Aorta (tissue), 5 donors: ENCODE measurements at places on chromosomes 13 and 19. TPM values are rescaled to one million over a fixed set of nuclear protein-coding genes. Genes with fewer than 3 reads are reported as not detected.

DNA sequence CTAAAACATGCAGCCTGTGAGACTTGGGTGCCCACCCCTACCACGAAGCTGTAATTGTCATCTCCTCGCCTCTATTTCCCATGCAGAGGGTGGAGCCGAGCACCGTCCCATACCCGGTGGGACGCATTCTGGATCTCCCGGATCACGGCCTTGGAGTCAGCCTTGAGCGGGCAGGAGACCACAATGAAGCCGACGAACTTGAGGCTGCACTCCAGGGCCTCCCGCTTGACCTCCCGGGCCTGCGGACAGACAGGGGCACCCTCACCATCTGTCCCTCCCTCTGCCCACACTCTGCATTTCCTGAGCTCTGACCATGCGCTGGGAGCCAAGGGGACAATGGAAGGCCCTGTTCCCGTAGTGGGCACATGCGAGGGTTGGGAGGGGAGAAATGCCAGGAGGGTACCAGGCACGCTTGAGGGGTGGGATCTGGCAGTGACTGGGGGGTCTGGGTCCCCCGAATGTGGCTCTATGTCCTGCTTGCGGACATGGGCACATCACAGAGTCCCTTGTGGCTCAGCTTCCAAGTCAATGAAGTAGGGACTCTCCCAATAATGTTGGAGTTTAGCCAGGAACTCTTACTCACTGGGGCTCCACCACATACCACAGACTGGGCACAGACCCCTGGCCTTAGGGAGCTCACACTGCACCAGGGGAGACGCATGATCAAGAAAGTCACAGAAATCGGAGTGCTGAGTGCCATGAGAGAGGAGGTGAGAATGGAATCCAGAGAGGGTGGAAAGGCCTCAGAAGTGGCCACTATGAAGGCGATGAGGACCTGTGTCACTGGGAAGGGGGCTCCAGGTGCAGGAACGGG lies 9.2 kb upstream of the GMIP start:
- H3K27me3 ChIP-seq = no peaks in the 10 kb centered on the region
- no peak overlapping the region for H3K4me3 ChIP-seq
- no peaks in the 10 kb centered on the region for H3K4me1 ChIP-seq
- no peak for DNase-seq

- no peaks in the 10 kb centered on the region for H3K4me1 ChIP-seq
- no peaks in the 10 kb centered on the region for H3K36me3 ChIP-seq
- DNase-seq = no peak
- H3K4me3 ChIP-seq = no peak overlapping the region
- no peak overlapping the region for H3K27ac ChIP-seq
Observed at GRCh38 chr13:44583137-44583536, 7.0 kb upstream of the TSC22D1 start.

The ZNF709 gene
- 5.1 TPM for total RNA-seq

DNA sequence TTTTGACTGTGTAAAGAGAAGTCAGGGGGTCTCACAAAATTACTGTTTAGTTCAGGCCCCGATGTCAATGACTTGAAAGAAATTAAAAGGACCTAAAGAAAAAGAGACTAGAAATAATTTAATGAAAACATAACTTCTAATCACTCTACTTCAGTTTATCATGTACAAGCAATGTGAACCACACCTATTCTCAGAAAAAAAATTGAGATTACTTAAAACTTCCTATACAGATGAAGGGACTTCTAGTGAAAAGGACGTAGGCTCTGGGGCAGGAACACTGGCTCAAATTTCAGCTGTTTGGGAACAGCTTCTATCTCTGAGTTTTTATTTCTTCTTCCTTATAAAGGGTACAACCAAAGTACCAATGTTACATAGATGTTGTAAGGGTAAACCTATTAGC lies 38.0 kb downstream of the TPT1 start:
- H3K4me3 ChIP-seq = no peak overlapping the region
- H3K27me3 ChIP-seq = no peaks in the 10 kb centered on the region
- no peak for DNase-seq

GRCh38 chr13:109700176-109700575 lies 86.2 kb downstream of the IRS2 start:
- no peak overlapping the region for H3K4me3 ChIP-seq
- no peaks in the 10 kb centered on the region for H3K36me3 ChIP-seq
- DNase-seq = peak; percentile 76
- no peak overlapping the region for H3K27ac ChIP-seq
- H3K27me3 ChIP-seq = no peaks in the 10 kb centered on the region

The OVOL3 gene
- total RNA-seq = not detected

DNA sequence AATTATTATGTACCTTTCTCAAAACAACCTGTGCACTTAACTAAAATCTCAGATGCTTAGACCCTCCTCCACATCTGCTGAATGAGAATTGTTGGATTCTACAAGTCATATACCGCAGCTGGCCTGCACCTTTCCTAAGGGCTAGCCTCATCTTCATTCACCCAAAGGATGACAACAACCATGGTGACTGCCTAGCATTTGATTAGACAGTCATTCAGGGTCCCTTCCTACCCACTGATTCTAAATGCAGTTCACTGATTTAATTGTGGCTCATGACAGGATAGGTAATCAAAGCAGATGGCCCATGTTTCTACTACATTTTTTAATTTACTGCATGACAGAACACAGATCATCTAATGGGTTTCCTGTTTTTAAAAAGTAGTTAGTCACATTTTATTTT lies 551.9 kb upstream of the SLC10A2 start:
- no peak overlapping the region for H3K27ac ChIP-seq
- DNase-seq = no peak
- no peaks in the 10 kb centered on the region for H3K4me1 ChIP-seq

The IPO5 gene
- 128 TPM for total RNA-seq

GRCh38 chr19:45154064-45154827 lies 6.5 kb downstream of the NKPD1 start:
- H3K4me3 ChIP-seq = no peak overlapping the region
- H3K36me3 ChIP-seq = no peaks in the 10 kb centered on the region
- no peaks in the 10 kb centered on the region for H3K27me3 ChIP-seq
- no peaks in the 10 kb centered on the region for H3K4me1 ChIP-seq
- H3K27ac ChIP-seq = no peak overlapping the region

- DNase-seq = no peak
- no peak overlapping the region for H3K4me3 ChIP-seq
- H3K4me1 ChIP-seq = no peaks in the 10 kb centered on the region
- H3K36me3 ChIP-seq = no peaks in the 10 kb centered on the region
Observed at GRCh38 chr19:2254064-2254872, 1.9 kb downstream of the JSRP1 start.

The TSHZ3 gene
- total RNA-seq = 20.6 TPM

DNA sequence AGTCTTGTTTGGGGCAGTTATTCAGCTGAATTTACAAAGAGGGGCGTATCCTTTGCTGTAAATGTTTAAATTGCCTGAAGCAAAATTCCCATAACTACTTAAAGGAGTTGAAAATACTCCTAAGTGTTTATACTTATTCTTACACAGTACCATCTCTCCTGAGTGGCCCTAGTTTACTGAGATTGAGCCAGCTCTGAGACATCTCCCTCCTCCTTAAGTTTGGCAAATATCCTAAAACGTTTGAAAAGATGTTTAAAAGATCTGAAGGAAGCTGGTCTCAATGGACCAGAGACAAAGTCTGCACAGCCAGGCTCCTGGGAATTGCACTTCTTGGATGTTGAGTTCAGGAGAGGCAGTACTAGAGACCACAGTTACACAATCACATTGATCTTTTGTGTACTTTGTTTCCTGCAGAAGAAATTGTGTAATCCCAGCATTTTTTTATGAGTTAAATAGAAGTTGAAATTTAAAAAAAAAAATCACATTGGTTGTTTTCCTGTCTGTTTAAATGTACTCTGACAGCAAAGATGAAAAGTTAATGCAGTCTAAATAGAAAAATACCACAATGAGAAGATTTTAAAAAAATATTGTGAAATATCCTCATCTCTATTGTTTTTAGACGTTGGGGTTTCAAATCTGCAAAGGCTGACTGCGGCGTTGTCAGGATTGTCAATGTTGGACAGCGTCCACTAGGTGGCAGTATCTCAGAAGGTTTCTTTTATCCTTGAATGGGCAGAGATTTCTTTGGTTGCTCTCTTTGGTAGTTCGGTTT lies 20.7 kb downstream of the TNFSF11 start:
- no peak overlapping the region for H3K27ac ChIP-seq
- H3K27me3 ChIP-seq = no peaks in the 10 kb centered on the region
- no peak overlapping the region for H3K4me3 ChIP-seq
- H3K36me3 ChIP-seq = no peaks in the 10 kb centered on the region
- DNase-seq = peak; percentile 46

DNA sequence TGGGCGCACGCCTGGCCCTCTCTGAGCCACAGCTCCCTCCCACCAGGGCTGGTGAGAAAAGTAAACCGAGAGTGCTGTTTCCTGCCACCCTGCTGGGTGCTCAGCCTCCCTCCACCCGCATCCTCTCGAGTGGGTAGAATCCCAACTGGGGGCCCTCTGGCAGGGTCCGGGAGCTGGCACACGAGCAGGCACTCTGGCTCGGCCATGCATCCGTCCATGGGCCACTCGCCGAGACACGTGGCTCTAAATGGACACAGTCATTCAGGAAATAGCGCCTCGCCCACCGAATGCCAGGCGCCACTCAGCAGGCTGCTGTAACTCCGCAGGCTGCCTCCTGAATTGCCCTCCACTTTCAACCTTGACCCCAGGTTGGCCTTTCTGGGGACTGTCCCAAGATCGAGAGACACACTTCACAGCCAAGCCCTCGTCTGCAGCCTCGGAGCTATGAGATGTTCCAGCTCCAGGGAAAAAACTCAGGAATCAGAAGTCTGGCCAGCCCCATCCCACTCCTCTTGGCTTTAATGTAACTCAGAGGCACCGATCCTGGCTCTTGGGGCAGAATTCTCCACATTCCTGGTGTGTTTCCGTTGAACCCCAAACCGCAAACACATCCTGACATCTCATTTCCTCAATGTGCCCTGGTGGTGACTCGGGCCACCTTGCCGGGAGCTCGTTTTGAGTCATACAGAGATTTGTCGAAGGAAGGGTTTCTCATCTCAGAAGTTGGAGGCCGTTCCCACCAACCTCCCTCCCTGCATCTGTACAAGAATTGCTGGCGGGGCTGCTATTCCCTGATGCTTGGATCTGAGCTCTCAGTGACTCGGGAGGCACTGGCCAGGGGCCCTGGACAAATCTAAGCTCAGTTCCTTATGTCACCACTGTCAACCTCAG lies 14.1 kb downstream of the KLF2 start:
- H3K4me1 ChIP-seq = no peaks in the 10 kb centered on the region
- no peaks in the 10 kb centered on the region for H3K27me3 ChIP-seq
- H3K4me3 ChIP-seq = no peak overlapping the region
- no peaks in the 10 kb centered on the region for H3K36me3 ChIP-seq
- DNase-seq = peak; percentile 84
- peak overlapping the region; percentile 58 for H3K27ac ChIP-seq

The ZNF568 gene
- 15.8 TPM for total RNA-seq

- no peaks in the 10 kb centered on the region for H3K4me1 ChIP-seq
- no peak for DNase-seq
- H3K36me3 ChIP-seq = no peaks in the 10 kb centered on the region
Observed at GRCh38 chr13:101967781-101968180, 434.1 kb downstream of the FGF14 start.

- H3K27me3 ChIP-seq = no peaks in the 10 kb centered on the region
- no peaks in the 10 kb centered on the region for H3K4me1 ChIP-seq
- H3K4me3 ChIP-seq = no peak overlapping the region
- H3K27ac ChIP-seq = no peak overlapping the region
- H3K36me3 ChIP-seq = no peaks in the 10 kb centered on the region
- DNase-seq = no peak
Observed at GRCh38 chr13:64871742-64872141, 2358.4 kb downstream of the PCDH9 start.

- no peak overlapping the region for H3K4me3 ChIP-seq
- H3K4me1 ChIP-seq = no peaks in the 10 kb centered on the region
- no peaks in the 10 kb centered on the region for H3K27me3 ChIP-seq
- DNase-seq = no peak
Observed at GRCh38 chr13:33383724-33384577, 98.4 kb upstream of the STARD13 start.

GRCh38 chr13:32314271-32315237 lies 609 bp downstream of the ZAR1L start:
- H3K27me3 ChIP-seq = no peaks in the 10 kb centered on the region
- peak; percentile 82 for DNase-seq
- H3K4me3 ChIP-seq = peak overlapping the region; percentile 77
- H3K27ac ChIP-seq = peak overlapping the region; percentile 65
- H3K4me1 ChIP-seq = no peaks in the 10 kb centered on the region

- no peaks in the 10 kb centered on the region for H3K4me1 ChIP-seq
- H3K27me3 ChIP-seq = peaks cover 4% of the 10 kb centered on the region
- H3K27ac ChIP-seq = no peak within 1 kb of the TSS
- H3K4me3 ChIP-seq = no peak within 1 kb of the TSS
Observed at GRCh38 chr19:55179606-55180484, at the start of gene SYT5. TSS of gene SYT5 (minus strand) at chr19:55180289. CDS start at chr19:55179041, 1,248 bp downstream.

DNA sequence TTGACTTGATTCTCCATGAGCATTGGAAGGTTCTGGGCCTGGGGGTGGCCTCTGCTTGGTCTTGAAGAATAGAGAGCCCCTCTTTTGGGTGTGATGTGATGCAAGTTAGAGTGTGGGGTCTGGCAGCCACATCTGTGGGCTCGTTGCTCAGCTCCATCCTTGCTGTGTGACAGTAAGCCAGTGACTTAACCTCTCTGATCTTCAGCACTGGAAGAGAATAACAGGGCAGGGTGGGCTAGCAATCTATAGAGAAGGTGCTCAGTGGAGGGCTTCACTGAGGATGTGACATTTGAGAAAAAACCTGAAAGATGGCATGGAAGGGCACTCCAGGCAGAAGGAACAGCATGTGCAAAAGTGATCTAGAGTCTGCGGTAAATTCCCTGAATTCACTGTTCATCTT lies 28.2 kb downstream of the CELF5 start:
- H3K36me3 ChIP-seq = no peaks in the 10 kb centered on the region
- H3K4me1 ChIP-seq = no peaks in the 10 kb centered on the region
- no peak overlapping the region for H3K4me3 ChIP-seq
- H3K27ac ChIP-seq = no peak overlapping the region
- DNase-seq = no peak

GRCh38 chr13:43905435-43906031 lies 25.8 kb downstream of the LACC1 start:
- no peaks in the 10 kb centered on the region for H3K36me3 ChIP-seq
- no peaks in the 10 kb centered on the region for H3K4me1 ChIP-seq
- H3K4me3 ChIP-seq = no peak overlapping the region
- no peak for DNase-seq

DNA sequence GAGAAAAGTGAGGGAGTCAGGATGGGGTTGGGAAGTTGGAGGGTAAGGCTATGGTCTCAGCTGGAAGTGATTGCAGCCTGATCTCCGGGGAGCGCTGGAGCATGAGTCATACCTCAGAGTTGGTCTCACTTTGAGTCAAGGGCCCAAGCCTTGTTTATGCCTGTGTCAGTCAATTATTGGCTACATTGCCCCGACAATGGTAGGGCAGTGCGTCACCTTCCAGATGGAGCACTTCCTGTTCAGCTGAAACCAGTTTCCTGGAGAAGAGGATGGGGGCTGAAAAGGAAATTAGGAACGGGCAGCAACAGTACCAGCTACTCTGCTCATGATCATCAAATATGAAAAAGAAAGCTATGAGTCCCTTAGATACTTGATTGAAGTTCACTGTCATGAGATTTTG lies 60.4 kb downstream of the ADGRE1 start:
- H3K27me3 ChIP-seq = no peaks in the 10 kb centered on the region
- no peaks in the 10 kb centered on the region for H3K4me1 ChIP-seq
- H3K27ac ChIP-seq = no peak overlapping the region
- no peak for DNase-seq
- H3K4me3 ChIP-seq = no peak overlapping the region
- H3K36me3 ChIP-seq = no peaks in the 10 kb centered on the region
